ENCODE measurements at places on chromosomes 2 and 18. TPM values are rescaled to one million over a fixed set of nuclear protein-coding genes. Genes with fewer than 3 reads are reported as not detected.

CFAP65 gene
- not detected for total RNA-seq

CACNB4 gene
- total RNA-seq = 2.5 TPM

TMEM178A gene
- total RNA-seq = 4.9 TPM

TXNDC2 gene
- total RNA-seq = 0.83 TPM

ANKRD30BL gene
- total RNA-seq = not detected

BZW1 gene
- 351 TPM for total RNA-seq

SIX3 gene
- total RNA-seq = 0.11 TPM

GRCh38 chr2:164515030-164515429 lies 106.3 kb downstream of the GRB14 start:
- DNase-seq = no peak

GRCh38 chr2:218168635-218169462 lies 2.1 kb upstream of the CXCR1 start:
- no peak for DNase-seq

DNA sequence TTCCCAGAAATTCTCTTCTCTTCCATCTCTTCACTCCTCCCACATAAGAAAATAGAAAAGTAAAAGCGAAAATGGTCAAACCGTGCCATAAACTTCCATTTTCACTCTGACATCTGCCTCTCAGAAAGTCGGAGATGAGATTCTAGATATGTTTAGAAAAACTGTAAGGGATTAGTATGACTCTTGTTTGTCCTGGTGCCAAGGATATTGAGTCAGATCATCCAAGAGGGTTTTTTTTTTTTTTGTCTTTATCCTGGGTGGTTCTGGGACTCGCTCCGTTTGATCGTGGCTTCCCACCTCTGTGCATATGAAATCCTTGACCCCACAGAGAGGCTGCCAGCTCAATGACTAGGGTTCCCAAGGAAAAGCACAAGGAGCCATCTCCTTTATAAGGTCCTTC lies 17.3 kb downstream of the EN1 start:
- DNase-seq = no peak

DNA sequence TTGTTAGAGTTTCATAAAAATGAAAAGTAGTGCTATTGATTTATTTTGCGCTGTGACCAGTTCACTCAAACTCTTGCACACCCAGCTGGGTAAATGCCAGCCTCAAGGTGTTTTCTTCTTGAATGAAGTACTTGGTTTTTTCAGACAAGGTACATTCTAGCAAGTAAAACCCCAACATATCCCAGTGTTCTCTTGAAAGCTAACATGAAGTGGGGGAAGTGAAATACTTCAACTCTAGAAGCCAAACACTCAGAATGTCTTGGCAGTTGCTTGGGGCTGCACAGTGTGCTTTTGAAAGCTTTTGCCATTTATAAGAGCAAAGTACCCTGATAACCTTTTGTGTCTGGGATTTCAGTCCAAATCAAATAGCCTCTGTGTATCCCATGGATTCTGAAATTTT lies 13.4 kb downstream of the NPAS2 start:
- DNase-seq = no peak

- DNase-seq = no peak
These were observed 4.1 kb upstream of the AQP4 start for GRCh38 chr18:26869640-26870039.

GRCh38 chr2:230758566-230759480 lies 46.2 kb downstream of the CAB39 start:
- DNase-seq = no peak

DNA sequence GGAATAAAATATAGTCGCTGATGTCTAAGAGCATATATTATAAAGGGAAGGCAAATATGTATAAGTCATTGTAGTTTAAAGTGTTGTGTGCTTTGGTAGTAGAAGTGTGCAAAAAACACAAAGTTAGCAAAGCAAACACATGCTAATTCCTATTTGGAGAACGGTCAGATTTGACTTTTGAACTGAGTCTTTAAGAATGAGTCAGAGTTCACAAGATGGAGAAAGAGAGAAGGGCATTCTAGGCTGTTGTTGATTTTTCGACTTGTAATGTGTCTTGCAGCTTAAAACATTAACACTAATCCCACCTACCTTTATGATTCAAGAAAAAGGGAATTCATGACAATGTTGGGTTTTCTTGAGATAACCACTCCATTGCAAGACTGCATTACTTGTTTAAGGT lies 98.1 kb downstream of the CRIM1 start:
- DNase-seq = no peak

DNA sequence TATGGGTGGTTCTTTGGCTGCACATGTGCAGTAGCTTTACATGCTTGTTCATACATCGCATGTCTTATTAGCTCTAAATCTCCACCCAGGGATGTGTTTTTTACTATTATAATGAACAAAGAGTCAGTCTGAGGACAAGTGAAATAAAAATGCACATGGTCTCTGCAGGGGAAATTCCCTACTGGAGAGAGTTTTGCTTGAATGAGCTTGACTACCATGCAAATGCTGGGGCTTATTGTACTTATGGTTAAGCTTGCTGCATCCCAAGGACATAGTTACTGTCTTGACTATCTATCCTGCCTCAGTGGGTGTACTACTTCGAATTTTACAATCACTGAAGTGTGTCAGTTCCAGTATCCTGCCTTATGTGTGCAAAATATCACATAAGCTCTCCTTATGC lies 362.7 kb downstream of the TDRD15 start:
- DNase-seq = no peak

GRCh38 chr2:179240481-179241451 lies 23.9 kb downstream of the SESTD1 start:
- DNase-seq = no peak

DNA sequence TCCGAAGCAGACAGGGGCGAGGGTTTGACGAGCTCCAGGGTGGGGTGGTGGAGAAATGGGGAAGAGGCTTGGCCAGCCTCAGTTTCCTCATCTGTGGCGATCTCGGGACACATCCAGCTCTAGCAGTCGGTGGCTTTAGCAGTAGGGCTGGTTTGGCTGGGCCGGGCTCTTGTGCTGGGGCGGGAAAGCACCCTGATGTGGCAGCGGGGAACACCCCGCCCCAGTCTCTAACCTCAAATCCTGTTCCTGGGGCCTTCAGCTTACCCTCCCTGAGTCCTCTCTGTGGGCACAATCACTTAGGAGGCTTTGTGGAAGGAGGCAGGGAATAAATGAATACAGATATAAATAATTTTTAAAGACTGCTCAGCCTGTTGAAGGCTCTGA lies 26.5 kb upstream of the MCFD2 start:
- no peak for DNase-seq

Measured in esophagus muscularis mucosa (tissue), 4 donors.